IMR-90 (cell line): ENCODE measurements at places on chromosomes 2 and 18. TPM values are rescaled to one million over a fixed set of nuclear protein-coding genes. Genes with fewer than 3 reads are reported as not detected.

PLCD4 gene
- 1.4 and 2.0 TPM in 2 replicates for total RNA-seq

DARS1 gene
- total RNA-seq: 66.5 and 136 TPM in 2 replicates

CGREF1 gene
- total RNA-seq: 0.28 and 0.54 TPM in 2 replicates

MARCHF4 gene
- 2.3 and 3.1 TPM in 2 replicates for total RNA-seq

NT5C1B gene
- total RNA-seq: not detected in 2 replicates

GKN2 gene
- total RNA-seq: not detected in 2 replicates

APLF gene
- total RNA-seq: 2.3 and 3.3 TPM in 2 replicates

IL18RAP gene
- total RNA-seq: not detected in 2 replicates

FAM237A gene
- total RNA-seq: not detected in 2 replicates

MREG gene
- 1.7 and 1.8 TPM in 2 replicates for total RNA-seq

LAMA3 gene
- total RNA-seq: 0.18 and 0.28 TPM in 2 replicates

OSR1 gene
- 12.4 and 14.7 TPM in 2 replicates for total RNA-seq

POTEF gene
- not detected in 2 replicates for total RNA-seq

SPATA3 gene
- total RNA-seq: not detected in 2 replicates

TXNDC2 gene
- total RNA-seq: under 0.01 and 0.18 TPM in 2 replicates

CHRND gene
- total RNA-seq: not detected in 2 replicates
